ENCODE measurements at places on chromosomes 5 and 9.

DNA sequence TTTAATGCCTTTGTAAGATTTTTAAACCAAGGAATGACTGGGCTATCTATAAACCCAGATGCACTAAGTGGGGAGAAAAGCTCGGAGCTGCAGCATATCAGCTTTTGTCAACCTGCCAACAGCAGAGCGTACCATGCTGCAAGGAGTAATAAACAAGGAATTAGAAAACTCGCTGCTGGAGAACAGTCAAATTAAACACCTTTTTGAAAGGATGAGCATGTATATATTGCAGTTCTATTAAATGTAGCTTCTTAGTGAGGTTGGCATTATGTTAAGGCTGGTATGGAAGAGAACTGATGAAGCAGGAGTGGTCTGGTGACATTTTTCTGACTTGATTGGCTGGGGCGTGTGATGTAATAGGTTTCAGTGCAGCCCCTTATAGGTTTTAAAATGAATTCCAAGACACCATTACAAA is 74.7 kb downstream of the PIK3R1 start:
- DNase-seq, result no peak

GRCh38 chr9:108812396-108813025 is 43.3 kb downstream of the ACTL7B start:
- DNase-seq, result no peak

GRCh38 chr9:121267689-121268597 is at the start of gene GSN:
GSN (plus strand) TSS chr9:121268162; CDS start chr9:121301972, 33,810 bp downstream.
- DNase-seq, result peak; percentile 23

DNA sequence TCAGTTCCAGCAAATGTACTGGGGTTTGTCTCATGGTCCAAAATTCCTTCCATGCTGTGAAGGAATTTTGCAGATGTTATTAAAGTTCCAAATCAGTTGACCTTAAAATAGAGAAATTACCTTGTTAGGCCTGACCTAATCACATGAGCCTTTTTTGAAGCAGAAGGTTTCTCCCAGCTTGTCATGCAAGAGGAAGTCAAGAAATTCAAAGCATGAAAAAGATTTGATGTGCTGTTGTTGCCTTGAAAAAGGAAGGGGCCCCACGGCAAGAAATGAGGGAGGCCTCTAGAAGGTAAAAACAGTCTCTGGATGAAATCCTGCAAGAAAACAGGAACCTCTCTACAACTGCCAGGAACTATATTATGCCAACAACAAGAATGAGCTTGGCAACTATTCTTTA is 24.2 kb upstream of the HAPLN1 start:
- no peak for DNase-seq

DNA sequence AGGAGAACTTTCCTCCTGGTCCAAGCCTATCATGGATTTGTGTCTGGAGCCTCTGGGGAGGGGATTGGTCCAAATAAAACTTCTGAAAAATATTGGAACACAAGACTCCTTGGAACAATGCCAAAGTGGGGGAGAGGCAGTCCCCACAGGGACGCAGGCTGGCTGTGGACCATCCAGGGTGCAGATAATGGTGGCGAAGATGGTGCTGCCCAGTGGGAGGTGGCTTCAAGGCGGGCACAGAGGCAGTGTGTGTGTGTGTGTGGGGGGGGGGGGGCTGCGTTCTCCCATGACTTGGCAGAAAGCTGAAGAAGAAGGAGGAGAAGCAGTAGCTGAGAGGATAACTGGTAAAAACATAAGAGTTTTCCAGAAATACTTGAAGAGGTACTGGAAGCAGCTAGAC is 186.4 kb downstream of the MELK start:
- DNase-seq, result no peak

DNA sequence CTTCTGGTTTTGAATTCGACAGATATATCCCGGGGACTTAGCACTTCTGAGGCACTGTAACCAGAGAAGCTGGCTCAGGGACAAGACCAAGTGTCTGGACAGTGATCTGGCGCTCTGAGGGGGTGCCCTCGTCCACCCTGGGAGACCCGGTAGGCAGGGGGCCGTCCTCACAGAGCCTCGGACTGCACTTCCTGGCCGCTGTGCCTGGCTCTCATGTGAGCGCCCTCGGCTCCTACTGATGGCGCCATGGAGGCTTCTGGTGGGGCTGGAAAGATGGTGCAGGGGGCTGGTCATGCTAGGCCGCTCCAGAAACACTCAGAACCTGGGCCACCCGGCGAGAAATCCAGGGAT is 18.8 kb upstream of the SLC6A3 start:
- no peak for DNase-seq

GRCh38 chr9:115071176-115071575 is 46.8 kb downstream of the TNC start:
- no peak for DNase-seq

DNA sequence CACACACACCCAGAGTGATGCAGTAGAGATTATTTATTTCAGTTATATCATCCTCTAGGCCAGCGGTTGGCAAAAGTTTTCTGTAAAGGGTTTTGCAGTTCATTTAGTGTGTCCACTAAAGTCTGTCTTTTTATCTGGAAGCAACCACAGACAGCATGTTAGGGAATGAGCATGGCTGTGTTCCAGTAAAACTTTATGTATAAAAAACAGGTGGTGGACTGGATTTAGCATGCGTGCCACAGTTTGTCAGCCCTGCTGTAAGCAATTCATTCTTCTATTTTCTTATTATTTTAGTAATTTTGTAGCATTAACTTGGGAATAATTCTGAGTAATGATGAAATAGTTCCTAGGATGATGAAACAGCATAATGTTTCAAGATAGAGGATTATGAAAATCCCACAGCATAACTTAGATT is 51.7 kb downstream of the CCNH start:
- no peak for DNase-seq

DNA sequence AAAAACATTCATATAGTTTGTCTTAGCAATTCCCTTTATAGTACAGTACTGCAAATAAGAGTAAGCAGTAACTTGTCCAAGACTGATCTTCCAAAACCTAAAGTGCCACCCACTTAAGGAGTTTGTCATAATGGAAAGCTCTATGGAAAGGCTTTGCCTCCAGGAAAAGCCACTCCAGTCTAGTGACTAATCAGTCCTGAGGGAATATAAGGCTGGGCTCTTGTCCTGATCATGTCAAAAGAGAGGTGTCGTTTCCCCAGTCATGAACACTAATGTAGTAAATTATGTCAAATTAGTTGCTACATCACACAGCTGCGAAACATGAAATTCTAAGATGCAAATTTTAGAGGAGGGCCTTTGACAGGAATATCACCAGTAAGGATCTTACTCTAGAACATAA is 271.6 kb downstream of the GABRB2 start:
- no peak for DNase-seq

DNA sequence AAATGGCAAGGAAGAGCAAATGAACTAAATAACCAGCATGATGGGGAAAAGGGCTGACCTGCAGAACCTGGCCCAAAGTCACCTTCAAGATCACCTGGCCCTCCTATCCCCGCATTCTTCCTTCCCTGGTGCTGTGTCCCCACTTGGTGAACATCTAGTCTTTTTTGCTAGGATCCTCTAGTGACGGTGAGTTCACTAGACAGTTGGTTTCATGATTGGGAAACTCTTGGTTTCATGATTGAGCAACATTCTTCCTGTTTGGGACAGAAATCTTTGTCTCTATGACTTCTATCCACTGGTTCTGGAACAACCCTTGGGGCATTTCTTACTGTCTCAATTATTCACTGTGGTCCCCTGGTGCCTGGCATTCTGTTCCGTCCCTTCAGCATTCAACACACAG is 50.2 kb upstream of the DAB2IP start:
- DNase-seq, result no peak

DNA sequence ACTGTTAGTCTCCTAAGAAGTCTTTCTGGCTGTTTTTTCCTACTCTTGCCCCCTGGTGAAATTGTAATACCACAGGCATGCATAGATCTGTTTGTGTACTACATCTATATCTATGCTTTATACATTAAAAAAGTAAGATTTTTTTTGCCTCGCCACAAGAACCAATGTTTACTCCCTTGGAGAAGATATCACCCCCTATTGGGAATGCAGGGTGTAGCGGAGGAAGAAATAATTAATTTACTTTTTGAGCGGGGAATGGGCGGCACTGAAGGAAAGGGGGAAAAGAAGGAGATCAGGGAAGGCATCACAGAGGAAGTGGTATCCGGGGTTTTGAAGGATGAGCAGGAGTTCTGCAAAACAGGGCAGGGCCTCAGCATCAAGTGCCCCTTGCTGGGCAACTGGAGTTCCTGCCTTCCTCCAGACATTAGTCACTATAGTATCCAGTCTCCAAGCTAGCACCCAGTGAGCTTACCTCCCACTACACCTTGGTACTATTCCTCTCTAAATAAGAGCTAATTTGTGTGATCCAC is 134.9 kb downstream of the GABBR2 start:
- DNase-seq, result no peak

- DNase-seq, result no peak
Observed at GRCh38 chr9:69429281-69429680, 104.3 kb downstream of the ENTREP1 start.

GRCh38 chr5:94374336-94374735 is 244.1 kb downstream of the KIAA0825 start:
- no peak for DNase-seq

- DNase-seq, result no peak
Observed at GRCh38 chr9:5392285-5392684, 45.4 kb downstream of the PLGRKT start.

DNA sequence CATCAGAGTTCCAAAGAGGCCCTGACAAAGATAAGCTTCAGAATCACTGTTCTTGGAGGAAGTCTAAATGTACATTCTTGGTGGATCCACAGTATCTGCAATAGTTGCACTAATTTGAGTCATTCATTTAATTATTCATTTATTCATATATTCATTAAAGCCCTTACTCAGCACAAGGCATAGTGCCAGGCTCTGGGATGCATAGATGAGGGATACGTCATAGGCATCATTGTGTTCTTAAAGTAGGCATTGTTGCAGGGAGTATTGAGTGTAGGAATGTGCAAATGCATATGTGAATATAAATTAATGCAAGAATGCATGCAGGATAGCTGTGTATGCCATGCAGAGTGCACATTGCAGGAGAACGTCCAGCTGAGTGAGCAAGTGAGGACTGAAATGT is 100.7 kb downstream of the DRD1 start:
- no peak for DNase-seq

DNA sequence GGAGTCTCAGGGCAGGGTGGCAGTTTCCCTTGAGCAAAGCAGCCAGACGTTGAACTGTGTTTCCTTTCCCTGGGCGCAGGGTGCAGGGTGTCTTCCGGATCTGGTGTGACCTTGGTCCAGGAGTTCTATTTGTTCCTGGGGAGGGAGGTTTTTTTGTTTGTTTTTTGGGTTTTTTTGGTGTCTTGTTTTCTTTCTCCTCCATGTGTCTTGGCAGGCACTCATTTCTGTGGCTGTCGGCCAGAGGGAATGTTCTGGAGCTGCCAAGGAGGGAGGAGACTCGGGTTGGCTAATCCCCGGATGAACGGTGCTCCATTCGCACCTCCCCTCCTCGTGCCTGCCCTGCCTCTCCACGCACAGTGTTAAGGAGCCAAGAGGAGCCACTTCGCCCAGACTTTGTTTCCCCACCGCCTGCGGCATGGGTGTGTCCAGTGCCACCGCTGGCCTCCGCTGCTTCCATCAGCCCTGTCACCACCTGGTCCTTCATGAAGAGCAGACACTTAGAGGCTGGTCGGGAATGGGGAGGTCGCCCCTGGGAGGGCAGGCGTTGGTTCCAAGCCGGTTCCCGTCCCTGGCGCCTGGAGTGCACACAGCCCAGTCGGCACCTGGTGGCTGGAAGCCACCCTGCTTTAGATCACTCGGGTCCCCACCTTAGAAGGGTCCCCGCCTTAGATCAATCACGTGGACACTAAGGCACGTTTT is 3.5 kb upstream of the PHYHD1 start:
- no peak for DNase-seq

- DNase-seq, result no peak
Observed at GRCh38 chr5:50292735-50293394, 148.2 kb downstream of the EMB start.

- DNase-seq, result peak; percentile 11
Observed at GRCh38 chr9:125374443-125375309, 113.0 kb downstream of the GAPVD1 start.

DNA sequence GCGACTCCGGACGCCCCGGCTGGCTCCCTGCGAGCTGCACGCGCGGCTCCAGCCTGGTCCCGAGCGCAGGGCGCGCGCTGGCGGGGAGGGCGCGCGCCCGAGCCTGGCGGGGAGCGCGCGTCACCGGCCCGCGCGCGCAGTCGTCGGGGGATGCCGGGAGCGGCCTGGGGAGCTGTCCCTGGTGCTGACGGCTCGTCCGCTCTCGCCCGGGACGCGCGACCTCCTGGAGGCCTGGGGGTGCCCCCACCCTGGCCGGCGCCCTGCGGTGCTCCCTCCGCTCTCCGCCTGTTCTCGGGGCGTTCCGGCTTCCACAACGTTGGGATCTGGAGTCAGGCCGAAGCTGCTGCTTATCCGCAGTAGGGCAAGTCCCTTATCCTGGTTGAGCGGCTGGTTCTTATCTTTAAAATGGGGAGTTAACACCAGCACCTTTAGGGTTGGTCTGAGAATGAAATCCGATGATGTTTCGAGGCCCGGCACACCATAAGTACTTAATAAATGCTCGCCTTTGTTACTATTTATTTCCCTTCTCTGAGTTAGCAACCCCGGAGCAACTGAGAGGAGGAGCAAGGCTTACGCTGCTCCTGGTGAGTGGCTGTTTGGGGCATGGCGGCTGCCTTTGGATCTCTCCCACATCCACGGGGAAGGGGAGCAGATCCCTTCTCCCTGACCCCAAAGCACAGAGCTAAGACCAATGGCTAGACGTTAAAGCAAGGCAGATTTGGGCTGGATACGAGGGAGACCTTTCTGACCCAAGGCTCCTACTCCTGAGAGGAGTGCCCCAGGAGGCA is at the start of gene FAM163B:
Gene FAM163B (minus strand): TSS at position 79 of the 788 bp plus-strand sequence. CDS start 29,166 bp downstream, outside the sequence.
- DNase-seq, result no peak

DNA sequence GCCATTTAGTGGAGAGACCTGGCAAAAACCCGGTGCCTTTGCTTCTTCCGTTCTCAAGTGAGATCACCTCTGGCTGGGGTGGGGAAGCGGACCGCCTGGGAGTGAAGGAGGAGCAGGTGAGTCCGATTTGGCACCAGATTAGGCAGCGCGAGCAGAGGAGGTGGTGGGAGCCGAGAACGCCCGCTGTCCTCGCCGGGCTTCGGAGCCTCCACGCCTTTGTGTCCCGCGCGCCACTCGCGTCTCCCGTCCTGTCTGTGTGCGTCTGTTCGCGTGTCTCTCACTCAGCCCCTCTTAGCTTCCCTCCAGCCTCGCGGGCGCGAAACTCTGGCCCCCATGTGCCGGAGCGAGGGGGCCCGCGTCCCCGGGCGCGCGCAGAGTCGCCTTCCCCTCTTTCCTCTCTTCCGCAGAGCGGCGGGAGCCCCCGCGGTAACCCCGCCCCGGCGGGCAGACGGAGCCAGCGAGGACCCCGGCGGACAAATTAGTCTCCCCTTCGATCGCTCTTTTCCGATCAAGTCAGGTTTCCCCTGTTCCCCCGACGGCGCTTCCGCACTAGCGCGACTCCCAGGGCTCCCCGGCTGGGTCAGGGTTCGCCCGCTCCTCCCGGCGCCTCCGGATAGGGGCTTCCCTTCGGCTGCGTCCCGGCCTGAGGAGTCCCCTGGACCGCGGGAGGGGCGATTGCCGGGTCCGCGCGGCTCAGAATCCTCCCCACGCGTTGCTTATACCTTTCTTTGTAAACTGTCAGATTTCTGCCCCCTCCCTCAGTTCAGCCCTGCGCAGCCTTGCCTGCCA is 7.1 kb downstream of the POU4F3 start:
- DNase-seq, result no peak

All from stimulated activated CD8-positive, alpha-beta memory T cell treated with anti-CD3 and anti-CD28 coated beads, Interleukin-7, amount 100 ng/mL, for 48 hours (primary cell).